Activated CD4-positive, alpha-beta T cell treated with anti-CD3 and anti-CD28 coated beads, Interleukin-2, amount 50 U/mL, for 4 hours (primary cell): ENCODE measurements at places on chromosomes 6 and 20.

DNA sequence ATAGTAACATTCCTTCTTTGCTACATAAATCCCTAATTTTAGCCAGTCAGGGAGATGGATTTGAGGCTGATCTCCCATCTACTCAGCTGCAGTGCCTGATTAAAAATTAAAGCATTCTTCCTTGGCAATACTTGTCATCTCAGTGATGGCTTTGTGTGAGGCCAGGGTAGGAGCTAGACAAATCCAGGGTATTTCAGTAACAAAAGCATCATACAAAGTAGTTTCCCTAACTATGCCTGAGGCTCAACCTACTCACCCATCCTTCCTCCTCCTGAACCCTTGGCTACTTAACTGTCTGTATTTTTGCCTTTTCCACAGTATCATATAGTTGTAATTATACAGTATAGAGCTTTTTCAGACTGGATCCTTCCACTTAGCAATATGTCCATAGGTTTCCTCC lies 37.7 kb downstream of the HLA-DRB5 start:
- no peak for DNase-seq

- DNase-seq = no peak
Measured at GRCh38 chr6:23454080-23454976, 671.7 kb upstream of the NRSN1 start.

DNA sequence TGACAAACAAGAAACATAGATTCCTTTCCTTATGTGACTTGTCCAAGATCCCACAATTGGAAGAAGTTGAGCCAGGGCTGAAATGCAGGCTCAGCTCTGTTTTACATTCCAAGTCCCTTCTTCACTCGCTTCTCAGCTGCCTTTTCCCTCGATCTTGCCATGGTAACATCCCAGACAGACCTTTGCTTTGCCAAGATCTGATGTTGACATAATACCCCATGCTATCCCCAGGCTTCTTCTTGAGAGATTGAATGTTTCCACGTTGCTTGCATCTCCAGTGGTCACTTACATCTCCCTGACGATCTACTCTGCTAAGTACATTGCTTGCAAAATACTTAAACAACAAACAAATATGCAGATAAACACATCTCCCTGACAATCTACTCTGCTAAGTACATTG lies 63.5 kb downstream of the TBXT start:
- DNase-seq = no peak

GRCh38 chr6:99668036-99668705 lies 61.5 kb downstream of the PRDM13 start:
- DNase-seq = no peak

DNA sequence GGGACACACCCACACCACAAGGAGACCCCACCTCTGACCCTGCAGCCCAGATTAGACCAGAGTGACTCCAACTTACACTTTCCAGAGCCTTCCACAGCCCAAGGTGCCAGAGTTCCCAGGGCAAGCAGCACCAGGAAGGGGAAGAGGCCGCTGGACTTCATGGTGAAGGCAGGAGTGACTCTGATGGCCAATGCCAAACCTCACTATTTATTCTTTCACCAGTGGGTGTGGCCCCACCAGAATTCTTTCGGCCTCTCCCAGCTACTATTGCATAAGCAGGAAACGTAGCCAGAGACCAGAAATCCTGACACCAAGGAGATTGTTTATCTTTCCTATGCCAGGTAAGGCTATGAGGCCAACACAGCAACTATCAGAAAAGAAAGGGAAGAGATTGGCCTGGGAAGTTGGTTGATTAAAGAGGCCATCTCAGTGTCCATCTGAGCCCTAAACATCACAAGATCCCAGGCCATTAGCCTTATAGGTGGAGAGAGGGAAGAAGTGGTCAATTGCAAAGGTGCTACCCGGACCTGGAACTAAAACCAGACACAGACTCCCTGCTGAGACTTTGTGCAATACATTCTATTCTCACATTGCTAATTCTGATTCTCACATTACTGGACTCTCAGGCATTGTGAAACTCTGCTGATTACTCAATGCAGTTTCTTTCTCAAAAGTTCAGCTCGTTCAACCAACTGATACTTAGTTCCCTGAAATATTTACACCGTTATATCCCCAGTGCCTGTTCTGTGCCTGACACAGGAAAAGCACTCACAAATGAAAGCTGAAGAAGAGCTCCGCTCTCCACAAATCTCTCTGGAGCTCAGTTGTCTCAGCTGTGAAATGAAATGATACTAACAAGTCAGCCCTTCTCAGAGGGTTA lies at the start of gene SLPI:
SLPI (minus strand) TSS at position 182 of the 880 bp plus-strand sequence; CDS start at position 161, 21 bp downstream.
- DNase-seq = no peak

GRCh38 chr6:129725341-129725740 lies 15.4 kb upstream of the ARHGAP18 start:
- no peak for DNase-seq

DNA sequence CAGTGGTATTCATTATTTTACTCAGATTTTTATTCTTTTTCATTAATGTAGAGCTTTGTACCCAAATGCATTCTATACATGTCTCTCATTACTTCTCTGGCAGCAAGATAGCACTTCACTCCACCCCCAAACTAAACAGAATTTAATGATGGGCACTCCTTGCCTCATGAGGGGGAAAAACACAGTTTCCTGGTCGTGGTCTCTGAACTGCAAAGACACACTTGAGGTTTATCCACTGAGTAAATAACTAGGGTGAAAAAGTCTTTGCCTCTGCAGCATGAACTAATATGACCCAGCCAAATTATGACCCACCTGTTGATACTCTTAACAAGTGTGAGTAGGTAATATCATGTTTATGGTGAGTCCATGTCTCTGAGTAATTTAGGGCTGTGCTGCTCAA lies 785.2 kb upstream of the FLRT3 start:
- DNase-seq = no peak

- DNase-seq = no peak
Measured at GRCh38 chr6:90062667-90063066, 168.4 kb downstream of the GJA10 start.

- no peak for DNase-seq
Measured at GRCh38 chr6:3351105-3351676, 92.4 kb downstream of the PSMG4 start.

DNA sequence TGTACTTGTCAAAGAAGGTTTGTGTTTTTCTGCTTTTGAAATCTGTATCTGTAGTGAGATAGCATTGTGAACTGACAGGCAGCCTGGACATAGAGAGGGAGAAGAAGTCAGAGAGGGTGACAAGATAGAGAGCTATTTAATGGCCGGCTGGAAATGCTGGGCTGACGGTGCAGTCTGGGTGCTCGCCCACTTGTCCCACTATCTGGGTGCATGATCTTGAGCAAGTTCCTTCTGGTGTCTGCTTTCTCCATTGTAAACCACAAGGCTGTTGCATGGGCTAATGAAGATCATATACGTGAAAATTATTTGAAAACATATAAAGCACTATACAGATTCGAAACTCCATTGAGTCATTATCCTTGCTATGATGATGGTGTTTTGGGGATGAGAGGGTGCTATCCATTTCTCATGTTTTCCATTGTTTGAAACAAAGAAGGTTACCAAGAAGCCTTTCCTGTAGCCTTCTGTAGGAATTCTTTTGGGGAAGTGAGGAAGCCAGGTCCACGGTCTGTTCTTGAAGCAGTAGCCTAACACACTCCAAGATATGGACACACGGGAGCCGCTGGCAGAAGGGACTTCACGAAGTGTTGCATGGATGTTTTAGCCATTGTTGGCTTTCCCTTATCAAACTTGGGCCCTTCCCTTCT lies 18.4 kb downstream of the CD83 start:
- no peak for DNase-seq
